ENCODE measurements at places on chromosomes 2 and 18.

GRCh38 chr18:54916507-54916906 is 42.8 kb downstream of the CCDC68 start:
- no peak for DNase-seq

DNA sequence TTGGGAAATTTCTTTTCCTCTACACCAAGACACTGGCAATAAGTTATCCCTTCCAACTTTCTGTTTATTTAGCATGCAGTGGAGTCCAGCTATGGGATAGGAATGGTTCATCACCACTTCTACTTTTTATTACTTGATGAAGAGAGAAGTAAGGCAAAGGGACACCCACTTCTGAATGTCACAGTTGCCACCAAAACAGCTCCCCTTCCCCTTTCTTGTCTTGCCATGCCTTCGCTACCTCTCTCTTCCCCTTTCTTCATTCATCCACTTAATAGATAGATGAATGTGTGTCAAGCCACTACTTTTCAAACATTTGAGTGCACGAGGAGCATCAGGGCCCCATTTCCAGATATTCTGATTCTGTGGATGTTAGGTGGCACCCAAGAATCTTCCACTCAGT is 59.6 kb downstream of the KCTD18 start:
- DNase-seq = no peak

DNA sequence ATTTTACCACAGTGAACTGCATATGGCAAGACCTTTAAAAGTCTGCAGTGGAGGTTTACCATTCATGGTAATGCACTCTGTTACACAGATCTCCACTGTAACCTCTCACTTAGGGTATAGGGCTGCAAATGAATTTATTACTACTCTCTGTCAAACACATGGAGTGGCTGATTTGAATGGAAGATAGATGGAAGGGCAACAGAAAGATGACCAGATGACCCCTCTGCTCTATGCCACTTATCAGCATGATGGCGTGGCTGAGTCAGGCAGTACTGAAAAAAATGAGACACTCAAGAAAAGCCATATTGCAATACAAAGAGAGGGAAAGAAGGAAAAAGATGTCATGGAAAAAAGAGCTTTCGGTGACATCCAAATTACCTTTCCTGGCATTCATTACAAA is 72.3 kb downstream of the ABCA12 start:
- no peak for DNase-seq

GRCh38 chr18:43060020-43060419 is 55.5 kb downstream of the RIT2 start:
- no peak for DNase-seq

DNA sequence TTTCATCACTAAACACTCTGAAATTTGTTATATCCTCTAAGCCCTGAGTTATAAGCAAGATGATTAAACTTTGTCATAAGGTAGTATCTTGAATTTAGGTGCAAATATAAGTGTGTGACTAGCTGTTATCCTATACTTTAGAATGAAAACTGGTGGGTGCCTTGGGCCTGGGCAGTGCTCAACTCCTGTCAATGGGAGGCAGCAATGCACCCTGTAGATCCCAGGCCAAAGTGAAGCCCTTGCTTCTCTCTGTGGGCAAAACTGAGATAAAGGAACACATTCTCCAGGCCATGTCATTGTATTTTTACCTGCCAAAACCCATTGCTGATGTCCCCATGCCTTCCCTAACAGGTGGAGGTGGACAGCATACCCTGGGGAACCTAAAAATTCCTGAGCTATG is 525.2 kb downstream of the TNS1 start:
- no peak for DNase-seq

DNA sequence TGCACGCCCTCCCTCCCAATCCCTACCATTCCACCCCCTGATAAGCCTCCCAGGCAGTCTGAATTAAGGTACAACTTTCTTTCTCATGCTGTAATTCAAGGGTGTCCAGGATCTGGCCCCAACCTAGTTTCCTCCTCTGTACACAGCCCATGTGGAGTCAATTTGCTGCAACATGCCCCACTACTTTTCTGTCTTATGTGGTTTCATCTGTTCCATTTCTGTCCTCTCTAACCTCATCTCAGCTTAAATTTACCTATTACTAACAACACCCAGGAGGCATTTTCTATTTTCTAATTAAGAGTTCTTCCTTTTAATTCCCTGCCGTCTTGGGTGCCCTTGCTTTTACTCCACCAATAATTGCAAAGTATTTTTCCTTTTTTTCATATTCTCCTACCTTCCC is 10.0 kb downstream of the PPP4R1 start:
- no peak for DNase-seq

- DNase-seq = no peak
These were observed 65.8 kb downstream of the PARD3B start for GRCh38 chr2:204611017-204611631.

DNA sequence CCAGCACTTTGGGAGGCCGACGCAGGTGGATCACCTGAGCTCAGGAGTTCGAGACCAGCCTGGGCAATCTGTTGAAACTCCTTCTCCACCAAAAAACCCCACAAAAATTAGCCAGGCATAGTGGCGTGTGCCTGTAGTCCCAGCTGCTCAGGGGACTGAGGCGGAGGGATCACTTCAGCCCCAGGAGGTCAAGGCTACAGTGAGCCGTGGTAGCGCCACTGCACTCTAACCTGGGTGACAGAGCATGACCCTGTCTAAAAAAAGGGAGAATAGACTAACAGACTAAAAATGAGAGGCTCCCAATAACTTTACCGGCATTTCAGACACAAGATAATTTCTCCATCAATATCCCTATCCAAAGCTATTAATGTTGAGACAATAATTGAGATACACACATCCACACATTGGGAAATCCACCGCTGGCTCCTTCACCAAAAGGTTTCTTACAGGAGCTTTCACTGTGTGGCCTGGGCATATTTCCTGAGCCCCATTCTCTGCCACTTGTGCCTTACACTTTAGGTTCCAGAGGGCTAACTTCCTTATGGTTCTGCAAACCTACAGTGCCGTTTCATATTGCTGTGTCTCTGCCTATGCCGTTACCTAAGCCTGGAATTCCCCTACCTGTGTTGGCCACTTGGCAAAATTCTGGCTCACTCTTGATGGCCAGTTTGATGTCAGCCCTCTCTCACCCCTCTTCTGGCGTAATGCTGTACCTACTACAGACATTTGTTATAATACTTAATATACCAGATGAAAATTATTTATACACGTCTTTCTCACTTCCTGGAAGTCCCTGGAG is 115.8 kb upstream of the ZFP36L2 start:
- DNase-seq = no peak

GRCh38 chr2:236662231-236663185 is 92.9 kb downstream of the ACKR3 start:
- DNase-seq = no peak

- peak; percentile 64 for DNase-seq
These were observed 160.8 kb downstream of the KLHL29 start for GRCh38 chr2:23545811-23546210.

DNA sequence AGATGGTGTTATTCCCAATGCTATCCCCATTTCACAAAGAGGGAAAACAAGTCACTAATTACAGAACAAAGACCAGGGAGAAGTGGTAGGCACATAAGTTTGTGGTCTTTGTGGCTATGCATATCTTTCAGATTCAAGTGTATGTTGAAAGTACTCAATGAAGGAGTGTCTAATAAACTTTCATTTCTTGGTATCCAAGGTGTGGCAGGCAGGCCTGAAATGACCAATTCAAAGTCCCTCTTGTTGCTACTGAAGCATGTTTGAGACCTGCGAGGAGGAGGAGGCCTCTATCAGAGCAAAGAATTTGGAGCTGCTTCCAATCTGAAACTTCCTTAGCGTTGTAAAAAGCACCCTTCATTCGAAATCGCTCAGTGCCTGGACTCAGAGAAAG is 60.9 kb upstream of the KLF7 start:
- no peak for DNase-seq

DNA sequence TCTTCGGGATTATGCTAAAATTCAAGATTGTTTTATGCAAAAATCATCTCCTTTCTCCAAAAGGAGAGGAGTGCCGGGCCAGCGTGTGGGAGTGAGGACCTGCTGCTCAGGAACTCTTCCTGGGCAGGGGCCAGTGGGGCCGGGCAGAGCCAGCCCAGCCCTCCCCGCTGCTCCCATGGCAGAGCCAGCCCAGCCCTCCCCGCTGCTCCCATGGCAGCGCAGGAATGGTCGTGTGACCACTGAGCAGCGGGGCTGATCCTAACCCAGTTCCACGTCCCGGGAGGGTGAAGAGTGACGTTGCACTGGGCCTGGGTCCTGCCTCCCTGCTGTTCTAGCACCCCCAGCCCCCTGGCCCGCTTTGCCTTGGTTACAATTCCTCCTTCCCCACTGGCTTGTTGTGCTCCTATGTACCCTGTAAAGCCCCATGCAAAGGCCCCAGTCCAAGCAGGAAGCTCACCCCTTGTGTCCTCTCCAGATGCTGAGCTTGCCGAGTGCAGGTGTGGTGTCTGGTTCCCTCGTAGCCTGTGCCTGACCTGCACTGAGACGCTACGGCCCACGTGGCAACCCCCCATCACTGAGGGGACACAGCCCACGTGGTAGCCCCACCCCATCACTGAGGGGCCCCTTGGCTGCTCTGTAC is 11.4 kb upstream of the NEU4 start:
- no peak for DNase-seq

DNA sequence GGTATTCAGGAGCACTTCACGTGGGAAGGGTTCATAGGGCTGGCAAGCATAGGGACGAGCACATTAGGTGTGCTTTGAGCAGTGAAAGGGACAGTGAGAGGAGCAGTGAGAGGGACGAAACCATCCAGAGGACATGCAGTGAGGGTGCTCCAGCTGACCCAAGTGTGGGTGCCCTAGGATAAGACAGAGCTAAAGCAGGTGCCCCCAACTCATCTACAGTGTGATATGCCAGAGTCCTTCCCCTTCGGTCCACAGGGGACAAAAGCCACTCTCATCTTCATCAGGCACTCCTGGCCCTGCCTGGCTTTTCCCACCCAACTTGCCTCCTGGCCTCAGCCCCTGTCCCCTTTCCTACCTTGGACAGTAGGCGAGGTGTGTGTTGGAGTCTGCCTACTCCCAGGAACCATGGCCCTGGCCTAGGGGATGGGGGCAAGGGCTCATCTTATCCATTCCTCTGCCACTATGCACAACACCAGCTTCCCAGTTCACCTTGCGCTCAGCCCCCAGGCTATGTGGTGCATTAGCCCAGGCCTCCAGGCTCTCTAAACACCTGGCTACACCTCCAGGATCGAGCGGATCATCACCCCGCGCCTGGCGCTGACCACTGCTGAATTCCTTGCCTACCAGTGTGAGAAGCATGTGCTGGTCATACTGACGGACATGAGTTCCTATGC is 16.1 kb upstream of the ANKRD53 start:
- no peak for DNase-seq

DNA sequence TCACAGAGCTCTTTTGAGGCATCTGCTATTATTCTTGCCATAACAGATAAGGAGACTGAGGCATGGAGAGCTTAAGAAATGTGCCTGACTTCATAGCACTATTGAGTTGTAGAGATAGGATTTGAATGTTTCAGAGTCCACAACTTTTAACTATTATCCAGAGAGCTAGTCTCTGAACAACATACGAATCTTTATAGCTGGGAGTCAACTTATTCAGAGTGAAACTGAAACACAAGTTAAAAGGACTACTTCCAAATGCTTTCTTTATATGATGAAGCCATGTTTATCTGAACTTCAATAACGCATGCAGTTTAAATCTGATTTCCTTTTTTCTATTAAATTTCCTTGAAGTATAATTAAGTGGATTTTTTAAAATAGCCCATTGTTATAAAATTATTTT is 268.8 kb downstream of the IKZF2 start:
- DNase-seq = no peak

DNA sequence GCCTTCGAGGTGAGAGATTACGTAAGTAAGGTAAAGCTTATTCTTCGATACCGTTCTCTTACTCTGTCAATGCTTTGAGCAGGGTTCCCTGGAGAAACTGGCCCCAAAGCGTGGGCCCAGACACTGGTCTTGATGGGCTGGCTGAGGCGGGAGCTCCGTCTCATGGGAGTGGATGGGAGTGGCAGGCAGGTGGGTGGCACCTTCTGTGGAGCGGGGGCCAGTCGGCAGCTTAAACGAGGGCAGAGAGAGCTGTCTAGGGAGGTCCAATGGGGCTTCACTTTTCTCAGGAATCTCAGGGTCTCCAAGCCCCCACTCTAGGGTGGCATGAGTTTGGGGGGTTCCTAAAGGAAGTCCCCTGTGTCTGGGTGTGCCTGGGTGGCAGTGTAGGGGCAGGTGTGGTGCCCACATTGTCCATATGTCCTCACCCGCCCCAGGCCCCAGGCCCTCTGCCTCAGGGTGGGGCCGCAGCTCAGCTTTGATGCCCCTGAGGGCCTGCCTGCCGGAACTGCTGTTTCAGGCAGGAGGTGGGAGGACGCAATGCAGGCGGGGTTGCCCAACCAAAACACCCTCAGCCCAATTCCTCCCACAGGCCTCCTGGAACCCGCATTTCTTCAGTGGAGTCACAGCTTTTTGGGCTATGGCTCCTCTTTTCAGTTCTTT is 32.5 kb upstream of the FOSL2 start:
- DNase-seq = no peak

DNA sequence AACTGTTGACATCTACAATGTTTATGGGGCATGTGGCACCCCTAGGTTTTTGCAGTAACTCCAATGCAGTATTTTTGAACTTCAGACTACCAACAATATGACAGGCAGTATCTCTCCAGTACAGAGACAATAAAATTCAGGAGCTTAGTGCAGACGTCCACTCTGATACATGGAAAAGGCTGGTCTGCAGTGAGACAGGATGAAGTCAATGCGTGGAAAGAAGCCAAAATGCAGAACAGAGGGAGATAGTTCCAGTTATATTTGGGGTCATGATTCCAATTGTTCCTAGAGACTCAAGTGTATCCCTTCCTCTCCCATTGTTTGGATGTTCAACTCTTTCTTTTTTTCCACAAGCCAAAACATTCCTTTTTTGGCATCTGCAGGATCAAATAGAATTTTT is 18.7 kb upstream of the SMAD2 start:
- DNase-seq = no peak

GRCh38 chr18:44514106-44514505 is 166.6 kb upstream of the SETBP1 start:
- DNase-seq = no peak

- DNase-seq = no peak
These were observed 53.7 kb upstream of the ST3GAL5 start for GRCh38 chr2:85942346-85942957.

Measured in NCI-H1694 treated with DMSO at 0.1 percent for 48 hours (cell line).